ENCODE measurements at places on chromosomes 3 and 15.

DNA sequence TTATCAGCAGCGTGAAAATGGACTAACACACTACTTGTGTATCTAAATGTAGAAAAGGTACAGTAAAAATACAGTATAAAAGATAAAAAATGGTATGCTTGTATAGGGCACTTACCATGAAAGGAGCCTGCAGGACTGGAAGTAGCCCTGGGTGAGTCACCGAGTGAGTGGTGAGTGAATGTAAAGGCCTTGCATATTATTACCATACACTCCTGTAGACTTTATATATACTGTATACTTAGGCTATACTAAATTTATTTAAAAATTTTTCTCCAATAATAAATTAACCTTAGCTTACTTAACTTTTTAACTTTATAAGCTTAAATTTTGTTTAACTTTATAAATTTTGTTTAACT is 67.2 kb upstream of the TSPAN3 start:
- DNase-seq: no peak

DNA sequence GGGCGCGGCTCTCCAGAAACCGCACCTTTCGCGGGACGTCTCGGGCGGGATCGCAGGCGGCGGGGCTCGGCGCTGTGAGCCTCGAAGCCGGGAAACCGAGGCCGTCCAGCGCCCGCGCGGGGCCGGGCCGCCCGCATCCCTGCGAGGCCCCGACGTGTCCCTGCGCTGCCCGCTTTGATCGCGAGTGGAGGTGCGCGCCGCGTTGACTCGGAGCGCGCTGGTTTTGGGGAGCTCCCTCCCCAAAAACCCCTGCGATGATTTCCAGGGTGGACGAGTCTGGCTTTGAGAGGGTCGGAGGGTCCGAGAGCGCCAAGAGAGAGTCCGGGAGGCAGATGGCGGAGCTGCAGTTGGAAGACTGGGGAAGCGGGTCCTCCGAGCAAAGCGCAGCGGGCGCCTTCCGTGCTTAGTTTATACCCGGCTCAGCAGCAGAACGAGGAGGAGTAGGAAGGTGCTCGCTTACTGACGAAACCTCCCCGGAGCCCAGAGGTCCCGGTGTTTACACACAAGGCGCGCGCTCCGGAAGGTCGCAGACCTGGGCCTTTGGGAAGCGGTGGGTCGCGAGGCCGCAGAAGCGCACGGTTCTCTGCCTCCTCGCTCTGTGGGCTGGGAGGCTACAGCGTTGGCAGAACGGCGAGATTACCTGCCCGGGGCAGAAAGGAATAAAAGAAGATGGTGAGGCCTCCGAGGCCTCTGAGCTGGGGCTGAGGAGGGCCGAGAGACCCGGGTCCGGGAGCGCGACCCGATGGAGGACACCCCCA is 687 bp downstream of the ALDH1A3 start:
- no peak for DNase-seq

DNA sequence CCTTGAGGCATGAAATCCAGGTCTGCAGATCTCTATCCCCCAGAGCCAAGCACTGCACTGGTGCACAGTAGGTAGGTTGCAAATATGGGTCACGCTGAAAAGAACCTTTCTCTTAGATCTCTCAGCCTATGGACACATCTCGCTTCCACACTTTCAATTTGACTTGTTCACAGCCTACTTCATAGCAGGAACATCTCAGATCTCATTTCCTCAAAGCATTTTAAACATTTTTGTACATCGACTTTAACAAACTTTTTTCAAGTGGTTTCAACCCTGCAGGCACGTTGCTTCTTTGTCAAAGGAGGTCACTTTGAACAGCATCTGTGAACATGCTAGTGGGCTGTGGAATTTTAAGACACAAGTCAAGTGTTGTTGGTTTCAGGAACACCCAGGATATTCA is 76.0 kb downstream of the SLC12A8 start:
- no peak for DNase-seq

GRCh38 chr3:192170659-192171058 is 556.7 kb downstream of the FGF12 start:
- no peak for DNase-seq

GRCh38 chr3:66220066-66220465 is 735 bp upstream of the SLC25A26 start:
- DNase-seq: no peak

Measured in stimulated activated CD8-positive, alpha-beta memory T cell treated with anti-CD3 and anti-CD28 coated beads, Interleukin-4, amount 100 ng/mL, for 1 hour (primary cell).